ENCODE measurements at places on chromosomes 4 and X.

- DNase-seq: no peak
These were observed 263.2 kb downstream of the TECRL start for GRCh38 chr4:64146030-64146429.

GRCh38 chr4:30265716-30266115 lies 454.5 kb upstream of the PCDH7 start:
- no peak for DNase-seq

DNA sequence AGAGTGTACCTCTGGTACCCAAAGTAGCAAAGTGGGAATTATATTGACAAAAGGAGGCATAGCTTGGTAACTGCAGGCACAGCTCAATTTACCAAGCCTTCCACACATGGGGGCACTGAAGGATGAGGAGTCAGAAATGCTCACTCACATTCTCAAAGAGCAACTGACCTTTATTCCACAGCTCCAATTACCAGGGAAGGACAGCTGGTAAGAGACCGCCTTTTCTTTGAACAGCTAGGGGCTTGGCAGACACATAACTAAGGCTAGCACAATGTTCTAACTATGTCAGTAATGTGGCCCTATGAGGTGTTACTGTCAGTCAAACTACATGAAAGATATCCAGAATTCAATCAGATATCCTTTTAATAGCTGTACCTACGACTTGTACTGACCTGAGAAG lies 20.5 kb upstream of the STS start:
- DNase-seq: no peak

GRCh38 chr4:25884031-25884782 lies 21.4 kb upstream of the SEL1L3 start:
- DNase-seq: no peak

- DNase-seq: no peak
These were observed 980 bp upstream of the FHDC1 start for GRCh38 chr4:152935143-152935542.

GRCh38 chr4:84579403-84579776 lies 3.5 kb upstream of the CDS1 start:
- no peak for DNase-seq

- DNase-seq: no peak
These were observed 89.5 kb downstream of the BMP3 start for GRCh38 chr4:81120055-81120454.

DNA sequence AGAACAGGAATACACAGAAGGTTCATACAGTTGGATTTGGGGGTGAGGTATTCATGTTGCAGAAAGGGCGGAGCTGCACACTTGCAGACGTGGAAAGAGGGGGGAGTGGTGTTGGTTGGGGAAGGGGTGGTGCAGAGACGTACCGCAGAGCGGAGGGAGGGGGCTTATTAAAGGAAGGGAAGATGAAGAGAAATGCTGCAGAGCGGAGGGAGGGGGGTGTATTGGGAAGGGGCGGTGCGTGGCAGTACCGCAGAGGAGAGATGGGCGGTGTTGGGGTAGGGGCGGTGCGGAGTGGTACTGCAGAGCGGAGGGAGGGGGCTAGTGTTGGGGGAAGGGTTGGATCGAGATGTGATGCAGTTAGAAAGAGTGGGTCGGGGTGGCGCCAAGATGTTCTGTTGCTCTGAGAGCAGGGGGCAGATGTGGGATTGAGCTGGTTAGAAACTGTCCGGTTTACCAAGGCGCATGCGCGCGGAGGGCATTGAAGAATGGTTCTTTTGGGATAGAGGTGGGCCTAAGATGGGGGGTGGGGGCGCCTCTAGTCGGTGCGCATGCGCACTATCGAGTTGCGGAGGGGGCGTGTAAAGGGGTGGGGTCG lies 900 bp downstream of the TRO start:
- peak; percentile 27 for DNase-seq

DNA sequence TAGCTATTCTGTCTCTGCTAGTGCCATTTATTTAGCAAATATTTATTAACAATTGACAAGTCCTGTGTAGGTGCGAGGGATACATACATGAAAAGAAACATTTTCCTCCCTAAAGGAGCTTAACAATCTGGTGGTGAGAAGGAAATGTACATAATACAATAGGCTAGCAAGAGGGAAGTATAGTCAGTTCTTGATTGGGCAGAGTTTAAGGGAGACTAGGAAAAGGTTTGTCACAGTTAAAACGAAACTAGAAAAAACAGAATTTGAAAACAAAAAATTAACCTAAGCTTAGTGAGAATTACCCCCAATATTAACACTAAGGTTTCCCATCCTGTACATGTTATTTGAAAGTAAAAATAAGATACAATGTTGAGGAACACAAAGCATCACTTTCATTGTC lies 8.6 kb upstream of the MAML3 start:
- no peak for DNase-seq

DNA sequence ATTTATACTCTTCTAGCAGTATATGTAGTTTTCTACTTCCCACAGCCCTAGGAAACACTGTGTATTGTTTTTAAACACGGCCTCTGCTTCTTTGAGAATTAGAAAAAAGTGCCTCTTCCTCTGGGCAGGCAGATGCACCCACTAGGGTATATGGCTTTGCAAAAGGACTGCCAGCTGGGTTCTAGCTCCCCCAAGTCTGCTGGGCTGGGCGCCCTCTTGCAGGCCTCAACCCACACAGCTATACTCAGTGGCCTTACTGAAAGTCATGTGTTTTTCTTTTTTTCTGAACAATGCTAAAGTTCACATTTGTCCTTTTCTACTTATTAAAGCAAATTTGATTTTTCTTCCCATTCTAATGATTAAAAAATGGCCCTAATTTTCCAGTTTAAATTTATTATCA lies 35.5 kb upstream of the BMPR1B start:
- DNase-seq: no peak

GRCh38 chr4:100803751-100804150 lies 285.9 kb upstream of the EMCN start:
- no peak for DNase-seq

DNA sequence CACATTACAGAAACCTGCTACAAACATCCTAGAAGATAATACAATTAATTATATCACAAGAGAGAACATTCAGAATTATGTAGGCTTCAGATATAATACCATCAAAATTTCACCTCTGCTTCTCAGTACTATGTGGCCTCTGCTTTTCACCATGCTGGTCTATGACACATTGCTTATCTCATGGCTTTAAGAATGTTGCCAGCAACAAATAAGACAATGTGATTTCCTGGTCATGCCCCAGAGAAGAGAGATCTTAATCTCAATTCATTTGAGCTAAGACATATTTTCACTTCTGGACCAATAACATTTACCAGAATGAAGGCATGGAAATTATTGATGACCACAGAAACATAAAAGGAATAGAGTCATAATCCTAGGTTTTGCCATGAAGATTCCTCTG lies 1233.4 kb upstream of the ADGRL3 start:
- no peak for DNase-seq

GRCh38 chr4:110970642-110971041 lies 347.8 kb upstream of the PITX2 start:
- DNase-seq: no peak

GRCh38 chrX:107448998-107449835 lies at the start of gene FRMPD3:
TSS of gene FRMPD3 (plus strand) at chrX:107449652. CDS start at chrX:107526589, 76,937 bp downstream.
- no peak for DNase-seq

DNA sequence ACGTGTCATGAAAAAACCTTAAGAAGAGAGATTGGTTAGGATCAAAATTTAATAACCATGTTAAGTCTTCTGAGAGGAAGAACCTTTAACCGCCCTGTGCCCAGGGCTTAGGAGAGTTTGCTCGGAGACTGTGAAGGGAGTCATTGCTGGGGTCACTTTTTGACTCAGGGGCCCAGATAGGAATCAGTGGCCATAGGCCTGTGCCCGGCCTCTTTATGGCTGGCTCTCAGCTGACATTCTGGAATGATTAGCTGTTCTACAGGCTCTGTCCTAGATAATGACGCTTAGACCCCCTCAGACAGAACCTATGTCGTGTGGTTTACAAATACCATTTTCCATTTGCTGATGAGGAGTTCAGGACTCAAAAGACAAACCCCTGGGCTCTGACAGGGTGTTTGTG lies 174.1 kb downstream of the DCLK2 start:
- no peak for DNase-seq

GRCh38 chrX:39948582-39948981 lies 149.2 kb downstream of the BCOR start:
- DNase-seq: no peak

DNA sequence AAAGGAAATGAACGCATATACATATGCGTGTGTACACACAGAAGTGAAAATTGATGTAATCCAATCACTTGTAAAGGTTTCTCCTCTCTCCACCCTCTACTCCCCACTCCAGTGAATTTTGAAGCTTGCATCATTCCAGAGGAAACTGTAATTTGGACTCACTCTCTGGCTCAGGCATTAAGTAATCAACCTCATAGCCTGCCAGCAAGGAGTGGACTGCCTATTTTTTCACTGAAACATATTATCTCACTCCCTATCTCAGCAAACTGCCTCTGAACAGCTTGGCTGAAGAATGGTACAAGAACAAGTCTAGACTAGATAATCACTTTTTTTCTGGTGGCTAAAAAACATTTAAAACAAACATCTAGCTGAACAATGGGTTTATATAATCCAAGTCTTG lies 124.2 kb downstream of the C4orf51 start:
- no peak for DNase-seq

DNA sequence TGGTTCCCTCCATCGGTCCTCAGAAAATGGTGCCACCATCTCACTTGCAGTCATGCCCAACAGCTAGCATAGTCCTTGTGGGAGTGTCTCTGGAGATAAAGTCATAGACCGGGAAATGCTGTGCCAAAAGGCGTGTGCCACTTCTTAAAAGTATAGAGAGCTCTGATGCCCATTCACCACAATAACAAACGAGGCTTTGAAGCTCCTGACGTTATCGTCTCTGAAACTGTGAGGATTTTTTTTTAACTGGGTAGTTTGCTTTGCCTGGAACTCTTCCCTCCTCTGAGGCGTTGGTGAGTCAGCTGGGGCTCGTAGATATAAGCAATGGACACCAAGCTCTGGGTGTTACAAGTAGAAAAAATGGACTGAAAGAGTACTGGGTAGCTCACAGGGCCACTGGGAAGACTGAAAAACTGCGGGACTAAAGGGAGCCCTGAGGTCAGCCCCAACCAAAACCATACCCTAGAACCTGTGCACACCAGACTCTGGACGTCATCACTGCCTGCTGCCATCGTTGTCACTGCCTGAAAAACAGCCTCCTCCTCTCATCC lies 89.4 kb upstream of the TRIM2 start:
- DNase-seq: no peak

DNA sequence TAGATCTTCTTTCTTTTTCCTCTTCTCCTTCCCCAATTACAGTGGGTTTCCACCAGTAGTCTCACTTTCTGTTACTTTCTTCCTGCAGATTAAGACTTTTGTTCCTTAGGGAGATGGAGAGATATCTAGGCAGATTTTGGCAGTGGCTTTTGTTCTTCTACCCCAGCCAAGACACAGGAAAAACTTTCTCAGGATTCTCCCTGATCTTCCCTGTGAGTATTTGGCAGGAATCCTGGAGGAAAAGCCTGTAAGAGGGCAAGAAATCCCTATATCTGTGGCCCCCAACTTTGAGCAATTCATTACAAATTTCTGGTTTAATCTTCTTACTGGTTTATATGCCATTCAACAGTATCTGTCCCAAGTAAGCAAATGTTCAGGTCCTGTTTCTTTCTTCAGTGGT lies 21.9 kb downstream of the SLC9A7 start:
- DNase-seq: no peak

GRCh38 chr4:123517971-123518370 lies 121.4 kb downstream of the SPRY1 start:
- DNase-seq: no peak

GRCh38 chr4:144985014-144985413 lies 113.0 kb downstream of the ANAPC10 start:
- no peak for DNase-seq

DNA sequence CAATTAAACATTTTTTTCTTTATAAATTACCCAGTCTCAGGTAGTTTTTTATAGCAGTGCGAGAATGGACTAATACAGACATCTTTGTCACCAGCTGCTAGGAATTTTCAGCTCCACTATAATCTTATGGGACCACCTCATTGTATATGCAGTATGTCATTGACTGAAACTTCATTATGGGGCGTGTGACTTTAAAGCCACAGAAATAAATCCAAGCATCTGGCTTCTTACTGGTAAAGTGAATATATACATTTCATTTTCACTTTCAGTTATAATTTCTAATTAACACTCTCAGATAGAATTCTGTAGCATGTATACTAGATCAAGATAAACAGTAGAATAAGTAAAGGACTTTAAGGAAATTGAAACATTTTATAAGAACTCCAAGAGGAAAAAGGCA lies 21.9 kb downstream of the IL15 start:
- no peak for DNase-seq

DNA sequence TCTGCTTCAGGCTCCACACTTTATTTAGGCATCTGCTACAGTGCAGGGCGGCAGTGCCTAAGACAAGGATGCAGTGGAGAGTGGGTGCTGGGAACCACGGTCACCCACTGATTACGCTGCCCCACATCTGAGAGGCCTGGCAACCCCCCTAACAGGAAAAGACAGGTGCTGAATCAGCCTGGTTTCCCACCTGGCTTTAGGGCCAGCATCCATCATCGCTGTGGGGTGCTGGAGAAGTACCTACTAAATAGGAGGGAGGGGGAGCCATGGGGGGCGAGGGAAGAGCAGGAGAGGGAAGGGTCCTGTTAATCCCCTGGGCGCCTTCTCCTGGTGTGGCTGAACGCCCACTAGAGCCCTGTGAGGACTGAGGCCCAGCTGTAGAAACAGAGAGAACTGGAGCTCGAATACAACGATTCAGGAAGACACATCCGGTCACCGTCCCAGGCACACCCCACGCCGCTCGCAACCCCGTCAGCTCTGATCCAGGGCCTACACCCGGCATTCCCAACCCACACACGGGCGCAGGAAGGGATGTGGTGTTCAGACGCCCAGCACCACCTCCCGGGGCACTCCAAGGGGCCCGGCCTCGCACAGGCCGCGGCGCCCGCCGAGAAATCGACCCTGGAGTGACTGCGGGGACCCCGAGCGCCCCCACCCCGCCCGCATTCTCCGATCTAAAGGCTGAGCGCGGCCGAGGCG lies 554 bp downstream of the DCTD start:
- no peak for DNase-seq

DNA sequence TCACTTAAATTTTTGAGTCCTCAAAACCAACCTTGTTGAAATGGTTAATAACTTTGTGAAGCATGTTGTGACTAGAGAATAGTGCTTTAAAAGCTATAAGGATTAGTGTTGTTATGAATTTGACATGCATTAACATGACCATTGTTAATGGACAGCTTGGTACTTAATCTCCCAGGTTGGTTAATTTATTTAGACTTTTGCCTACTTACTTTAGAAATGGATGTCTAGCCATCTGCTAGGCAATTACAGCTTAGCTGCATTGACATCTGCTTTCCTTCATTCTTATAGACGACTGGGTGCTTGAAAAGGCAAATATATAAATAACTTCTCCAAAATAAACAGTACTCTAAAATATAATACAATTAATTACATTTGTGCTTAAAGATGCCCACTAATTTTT lies 368.0 kb downstream of the CCSER1 start:
- no peak for DNase-seq

- no peak for DNase-seq
These were observed 8.1 kb downstream of the HSD17B11 start for GRCh38 chr4:87382931-87383330.

- DNase-seq: no peak
These were observed 190.4 kb downstream of the UNC5C start for GRCh38 chr4:95358421-95358820.

Data from brain pericyte (primary cell).